ENCODE measurements at places on chromosomes 4 and X.
A peak's percentile ranks its signal among the peaks of the same experiment; 100 is the strongest.

DNA sequence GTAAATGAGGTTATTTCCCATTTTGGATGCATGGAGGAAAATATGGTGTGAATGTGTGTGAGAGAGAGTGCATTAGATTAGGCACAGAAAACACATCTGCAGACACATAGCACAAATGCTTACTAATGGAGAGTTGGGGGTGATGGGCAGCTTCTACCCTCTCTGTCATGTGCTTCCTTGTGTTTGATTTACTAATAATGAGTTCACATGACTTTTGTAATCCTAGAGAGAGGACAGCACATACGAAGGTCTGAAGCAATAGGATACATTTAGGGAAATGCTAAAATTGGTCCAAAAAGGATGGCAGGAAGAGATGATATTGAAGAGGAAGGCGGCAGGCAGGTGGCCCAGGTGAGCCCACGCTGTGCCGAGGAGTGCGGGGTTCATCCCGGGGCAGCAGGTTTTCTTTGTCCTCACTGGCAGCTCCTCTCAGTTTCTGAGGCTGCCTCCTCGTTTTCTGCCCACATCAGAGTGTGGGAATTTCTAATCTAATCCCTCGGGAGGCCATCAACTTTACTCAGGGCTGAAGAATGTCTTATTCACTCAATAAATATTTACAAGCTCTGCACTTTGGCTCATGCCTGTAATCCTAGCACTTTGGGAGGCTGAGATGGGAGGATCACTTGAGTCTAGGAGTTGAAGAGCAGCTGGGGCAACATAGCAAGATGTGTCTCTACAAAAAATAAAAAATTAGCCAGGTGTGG is 15.9 kb upstream of the MAP9 start:
- no peak for DNase-seq

DNA sequence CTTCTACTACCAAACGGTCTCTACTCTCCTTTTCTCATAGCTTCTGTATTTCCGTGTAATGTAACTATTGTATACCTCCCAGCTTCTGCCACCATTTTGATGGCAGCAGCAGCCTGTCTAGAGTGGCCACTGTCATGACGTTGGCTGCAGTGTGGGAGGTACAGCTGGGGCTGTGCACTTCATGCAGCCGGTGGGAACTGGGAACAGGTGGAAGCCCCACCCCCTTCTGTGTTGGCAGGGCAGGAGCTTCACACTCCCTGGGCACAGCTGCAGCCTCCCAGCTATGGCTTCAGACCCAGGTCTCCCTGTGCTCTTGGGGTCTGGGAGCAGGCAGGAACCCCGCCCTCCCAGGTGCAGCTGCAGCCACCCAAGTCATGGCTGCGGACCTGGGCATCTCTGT is 49.8 kb upstream of the SEC24B start:
- DNase-seq: no peak

DNA sequence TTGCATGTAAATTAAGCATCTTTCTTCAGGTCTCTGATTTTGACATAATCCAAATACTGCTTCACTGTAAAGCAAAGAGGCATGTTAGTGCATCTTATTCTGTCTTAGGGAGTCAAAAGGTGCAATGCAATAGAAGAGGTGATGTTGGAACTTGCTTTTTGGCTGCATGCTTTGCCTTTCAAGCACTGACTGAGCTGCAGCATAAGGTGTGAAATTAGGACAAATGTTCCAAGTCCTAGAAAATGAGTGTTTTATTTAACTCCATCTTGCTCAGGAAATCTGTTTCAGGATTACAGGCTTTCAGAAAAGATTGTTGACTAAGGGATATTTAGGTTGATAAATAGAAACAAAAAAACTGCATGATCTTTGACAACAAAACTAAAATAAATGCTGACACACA is 30.8 kb downstream of the NAA11 start:
- DNase-seq: no peak

GRCh38 chr4:99855678-99856077 is 38.5 kb downstream of the LAMTOR3 start:
- DNase-seq: peak; percentile 51

DNA sequence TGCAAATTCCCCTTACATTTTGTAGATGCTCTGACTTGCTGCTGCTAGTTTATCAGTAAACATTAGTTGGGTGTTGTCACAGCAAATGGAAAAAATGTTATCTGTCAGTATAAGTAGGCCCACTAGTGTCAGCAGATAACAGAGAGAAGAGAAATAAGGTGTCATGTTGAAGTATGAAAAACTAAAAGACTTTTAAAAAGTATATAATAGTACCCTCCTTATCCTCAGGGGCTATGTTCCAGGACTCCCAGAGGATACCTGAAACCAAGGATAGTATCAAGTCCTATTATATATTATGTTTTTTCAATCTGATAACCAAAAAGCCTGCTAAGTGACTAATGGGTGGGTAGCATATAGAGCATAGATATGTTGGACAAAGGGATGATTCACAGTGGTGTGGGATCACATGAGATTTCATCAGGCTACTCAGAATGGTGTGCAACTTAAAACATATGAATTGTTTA is 11.6 kb upstream of the BMP2K start:
- no peak for DNase-seq

DNA sequence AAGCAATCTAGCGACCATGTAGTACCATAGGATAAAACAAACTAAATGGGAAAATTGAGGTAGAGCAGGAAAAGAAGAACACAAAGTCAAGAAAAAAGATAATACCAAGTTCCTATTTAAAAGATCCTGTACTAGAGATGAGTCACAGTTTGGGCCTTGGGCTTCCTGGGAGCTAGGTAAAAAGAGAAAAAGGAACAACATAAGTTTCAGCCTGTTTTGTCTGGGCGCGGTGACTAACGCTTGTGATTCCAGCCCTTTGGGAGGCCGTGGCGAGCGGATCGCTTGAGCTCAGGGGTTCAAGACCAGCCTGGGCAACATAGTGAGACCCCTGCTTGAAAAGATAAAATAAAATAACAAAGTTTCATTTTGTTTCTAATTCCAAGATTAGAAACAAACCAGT is 14.0 kb upstream of the TMEM156 start:
- DNase-seq: no peak

- no peak for DNase-seq
Measured at GRCh38 chr4:71487344-71487920, 148.6 kb downstream of the SLC4A4 start.

- DNase-seq: no peak
Measured at GRCh38 chr4:179292468-179292867, 1850.2 kb upstream of the AGA start.

- DNase-seq: no peak
Measured at GRCh38 chr4:38738940-38739803, 43.6 kb downstream of the TLR10 start.

DNA sequence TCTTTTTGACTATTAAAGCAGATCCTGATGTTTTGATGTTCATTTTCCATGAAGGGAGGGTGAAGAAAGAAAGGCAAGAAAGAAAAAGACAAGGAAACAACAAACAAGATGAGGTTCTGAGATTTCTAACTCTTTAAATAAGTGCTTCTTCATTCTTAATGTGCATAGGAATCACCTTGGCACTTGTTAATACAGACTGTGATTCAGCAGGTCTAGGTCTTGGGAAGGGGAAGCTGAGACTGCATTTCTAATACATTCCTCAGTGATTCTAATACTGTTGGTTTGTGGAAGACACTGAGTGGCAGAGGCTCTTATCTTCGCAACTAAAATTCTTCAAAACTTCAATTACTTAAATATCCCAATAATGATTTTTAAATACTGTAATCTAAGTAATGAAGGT is 95.2 kb upstream of the NAP1L5 start:
- no peak for DNase-seq

GRCh38 chr4:3857269-3857926 is 91.2 kb downstream of the ADRA2C start:
- DNase-seq: no peak

DNA sequence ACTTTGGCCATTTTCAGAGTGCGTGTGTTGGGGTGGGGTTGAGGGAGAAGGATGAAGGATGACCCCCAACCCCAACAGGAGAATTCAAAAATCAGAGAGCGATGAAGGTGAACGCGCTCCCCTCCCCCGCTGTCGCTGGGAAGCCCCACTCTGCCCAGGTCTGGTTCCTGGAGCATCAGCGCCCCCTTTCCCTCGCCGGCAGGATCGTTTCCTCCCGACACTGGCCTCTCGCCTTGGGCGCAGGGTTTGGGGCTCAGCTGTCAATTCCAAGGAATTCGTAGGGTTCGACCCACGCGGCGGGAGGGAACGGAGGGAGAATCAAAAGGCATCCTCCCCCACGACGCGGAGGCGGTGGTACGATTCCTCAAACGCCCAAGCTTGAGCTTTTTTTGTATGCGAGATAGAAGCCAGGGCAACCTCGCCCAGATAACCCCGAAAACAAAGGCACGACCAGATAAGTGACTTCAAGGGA is 1.0 kb upstream of the PDGFRA start:
- DNase-seq: no peak

- DNase-seq: no peak
Measured at GRCh38 chr4:63619771-63620170, 789.5 kb downstream of the TECRL start.

GRCh38 chr4:5052204-5052702 is 973 bp downstream of the STK32B start:
- no peak for DNase-seq

DNA sequence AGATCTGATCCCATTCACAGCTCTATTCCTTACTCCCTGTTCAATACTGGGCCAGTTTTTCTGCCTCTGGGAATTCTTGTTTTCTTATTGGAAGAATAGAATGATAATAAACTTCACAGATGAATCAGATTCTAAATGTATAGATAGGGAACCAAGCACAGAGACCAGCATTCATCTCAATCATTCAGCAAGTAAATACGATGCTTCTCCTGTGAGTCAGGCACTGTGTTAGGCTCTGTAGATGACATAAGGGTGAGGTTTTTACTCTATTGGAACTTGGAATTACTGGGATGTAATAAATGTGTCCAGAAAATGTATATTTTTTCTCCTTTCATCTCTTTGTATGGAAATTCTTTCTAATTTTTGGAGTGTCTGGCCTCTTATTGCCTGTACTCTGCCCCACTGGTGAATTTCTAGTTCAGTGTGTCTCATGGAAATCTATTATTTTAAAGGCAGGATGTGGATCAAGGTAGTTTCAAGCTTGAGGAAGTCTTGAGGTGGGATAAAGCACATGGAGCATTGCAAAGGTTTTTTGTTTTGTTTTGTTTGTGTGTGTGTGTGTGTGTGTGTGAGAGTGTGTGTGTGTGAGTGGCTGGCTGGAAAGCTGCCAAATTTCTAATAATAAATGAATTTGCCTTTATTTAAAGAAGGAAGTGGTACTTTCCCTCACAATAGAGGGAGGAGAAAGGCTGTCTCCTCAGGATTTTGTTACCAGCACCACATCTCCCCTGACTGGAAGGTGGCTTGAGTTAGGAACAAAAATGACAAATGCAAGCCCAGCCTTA is 117.9 kb upstream of the HS3ST1 start:
- DNase-seq: no peak

DNA sequence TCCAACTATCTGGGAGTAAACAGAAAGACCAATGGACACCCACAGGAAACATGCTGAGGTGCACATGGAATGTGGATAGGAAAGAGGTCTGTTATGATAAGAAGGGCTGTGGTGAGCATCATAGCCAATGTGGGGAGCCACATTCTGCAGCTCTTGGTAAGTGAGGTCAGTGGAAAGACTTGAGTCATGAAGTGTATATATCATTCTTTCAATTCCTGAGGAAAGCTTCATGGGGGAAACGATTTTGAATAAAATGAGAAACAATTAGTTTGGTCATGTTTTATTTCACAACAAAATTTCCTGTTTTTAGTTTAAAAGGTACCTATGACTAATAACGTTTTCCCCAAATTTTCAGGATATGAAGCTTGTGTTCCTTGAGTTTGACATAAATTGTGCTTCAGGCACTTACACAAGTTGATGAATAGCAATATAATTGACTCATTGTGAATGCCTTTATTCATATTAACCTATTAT is 41.4 kb upstream of the RASSF6 start:
- no peak for DNase-seq

DNA sequence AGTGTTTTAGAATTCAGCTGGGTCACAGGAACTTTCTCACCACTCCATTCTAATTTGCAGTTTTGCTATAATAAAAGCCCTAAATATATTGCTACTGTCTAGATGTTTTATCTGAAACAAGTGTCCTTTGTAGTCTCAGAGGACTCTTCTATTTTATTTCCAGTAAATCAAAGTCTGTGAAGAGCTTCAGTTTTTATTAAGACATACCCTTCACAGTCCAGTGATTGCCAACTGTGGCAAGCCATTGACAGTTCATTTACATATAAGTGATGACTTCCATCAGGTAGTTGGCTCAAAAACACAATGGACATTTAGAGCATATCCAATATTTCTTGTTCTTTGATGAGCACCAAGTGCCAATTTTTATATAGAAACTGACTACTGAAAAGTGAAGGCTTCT is 466.1 kb downstream of the IQCM start:
- no peak for DNase-seq
